ENCODE measurements at places on chromosomes 2 and 18. TPM values are rescaled to one million over a fixed set of nuclear protein-coding genes. Genes with fewer than 3 reads are reported as not detected.
A peak's percentile ranks its signal among the peaks of the same experiment; 100 is the strongest.

GRCh38 chr2:56522605-56523089 lies 338.9 kb downstream of the CCDC85A start:
- no peaks in the 10 kb centered on the region for H3K4me1 ChIP-seq
- no peaks in the 10 kb centered on the region for H3K36me3 ChIP-seq
- no peak for DNase-seq
- no peaks in the 10 kb centered on the region for H3K27me3 ChIP-seq

DNA sequence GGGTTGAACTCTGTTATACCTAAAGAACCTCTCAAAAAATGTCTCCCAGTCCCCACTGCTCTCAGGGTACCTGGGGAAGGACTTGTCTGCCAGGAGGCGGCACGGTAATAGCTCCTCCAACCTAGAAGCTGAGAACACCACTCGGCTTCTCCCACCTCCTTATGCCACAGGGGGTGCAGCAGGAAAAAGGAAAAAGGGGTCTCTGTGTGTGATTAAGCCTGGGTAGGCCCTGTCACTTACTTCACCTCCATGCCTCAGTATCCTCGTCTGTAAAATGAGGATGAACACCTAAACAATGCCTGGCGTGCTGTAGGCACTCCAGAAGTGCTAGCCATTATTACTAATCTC lies 76.6 kb downstream of the EMX1 start:
- H3K27me3 ChIP-seq: no peaks in the 10 kb centered on the region
- no peaks in the 10 kb centered on the region for H3K4me1 ChIP-seq
- no peak overlapping the region for H3K27ac ChIP-seq
- no peaks in the 10 kb centered on the region for H3K36me3 ChIP-seq
- H3K4me3 ChIP-seq: no peak overlapping the region
- peak; percentile 18 for DNase-seq

GRCh38 chr2:155424518-155424917 lies 726.0 kb downstream of the KCNJ3 start:
- no peak overlapping the region for H3K4me3 ChIP-seq
- H3K36me3 ChIP-seq: no peaks in the 10 kb centered on the region
- H3K27ac ChIP-seq: no peak overlapping the region
- H3K4me1 ChIP-seq: no peaks in the 10 kb centered on the region

- peak overlapping the region; percentile 70 for H3K27ac ChIP-seq
- H3K4me3 ChIP-seq: no peak overlapping the region
- no peaks in the 10 kb centered on the region for H3K36me3 ChIP-seq
These were observed 2.3 kb downstream of the KCNE4 start for GRCh38 chr2:223054193-223054781.

DNA sequence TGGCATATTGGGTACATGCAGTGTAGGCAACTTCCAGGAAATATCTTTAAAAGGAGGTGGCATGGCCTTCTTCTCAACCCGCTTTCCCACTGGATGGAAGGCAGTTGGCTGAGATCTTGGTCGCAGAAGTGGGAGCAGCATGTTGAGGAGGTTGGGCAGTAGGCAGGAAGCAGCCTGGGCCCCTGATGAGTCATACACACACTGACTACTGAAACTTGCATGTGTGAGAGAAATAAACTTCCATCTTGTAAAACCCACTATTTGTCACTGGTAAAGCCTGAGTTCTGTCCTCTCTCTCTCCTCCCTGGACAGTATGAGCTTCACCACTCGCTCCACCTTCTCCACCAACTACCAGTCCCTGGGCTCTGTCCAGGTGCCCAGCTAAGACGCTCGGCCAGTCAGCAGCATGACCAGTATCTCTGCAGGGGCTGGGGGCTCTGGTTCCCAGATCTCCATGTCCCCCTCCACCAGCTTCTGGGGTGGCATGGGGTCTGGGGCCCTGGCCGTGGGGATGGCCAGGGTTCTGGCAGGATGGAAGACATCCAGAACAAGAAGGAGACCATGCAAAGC lies 233.8 kb upstream of the SPRED2 start:
- no peaks in the 10 kb centered on the region for H3K27me3 ChIP-seq
- peak overlapping the region; percentile 93 for H3K27ac ChIP-seq
- no peaks in the 10 kb centered on the region for H3K36me3 ChIP-seq
- H3K4me1 ChIP-seq: peaks cover 52% of the 10 kb centered on the region
- H3K4me3 ChIP-seq: no peak overlapping the region

DNA sequence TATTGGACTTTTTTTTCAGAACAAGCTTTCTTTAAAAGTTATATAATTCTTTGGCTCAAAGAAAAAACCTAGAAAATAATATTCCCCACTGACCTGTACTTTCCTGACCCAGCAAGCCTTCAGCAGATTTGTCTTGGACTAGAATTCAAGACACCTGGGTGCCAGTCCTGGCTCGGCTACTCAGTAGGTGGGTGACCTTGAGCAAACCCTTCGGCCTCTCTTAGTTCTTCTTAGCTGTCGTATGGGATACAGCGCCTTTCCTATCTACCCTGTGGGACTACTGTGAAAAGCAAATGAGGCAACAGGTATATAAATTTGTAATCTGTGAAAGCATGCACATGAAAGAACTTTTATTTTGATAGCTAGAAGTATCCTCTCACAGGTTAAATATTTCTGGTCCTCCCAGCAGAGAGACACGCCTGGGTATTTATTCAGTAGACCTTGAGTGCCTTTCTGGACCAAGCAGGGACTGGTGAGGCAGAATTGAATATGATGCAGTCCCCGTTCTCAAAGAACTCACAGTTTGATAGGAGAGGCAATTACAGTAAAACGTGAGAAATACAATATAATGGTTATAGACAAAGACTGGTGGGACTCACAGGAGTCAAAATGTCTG lies 69.4 kb upstream of the EPAS1 start:
- H3K4me3 ChIP-seq: no peak overlapping the region
- no peaks in the 10 kb centered on the region for H3K36me3 ChIP-seq
- H3K4me1 ChIP-seq: peaks cover 12% of the 10 kb centered on the region
- no peak overlapping the region for H3K27ac ChIP-seq
- DNase-seq: no peak

- H3K4me3 ChIP-seq: no peak overlapping the region
- DNase-seq: no peak
- no peak overlapping the region for H3K27ac ChIP-seq
- H3K4me1 ChIP-seq: peaks cover 22% of the 10 kb centered on the region
These were observed 11.1 kb downstream of the CLUL1 start for GRCh38 chr18:607930-608329.

DNA sequence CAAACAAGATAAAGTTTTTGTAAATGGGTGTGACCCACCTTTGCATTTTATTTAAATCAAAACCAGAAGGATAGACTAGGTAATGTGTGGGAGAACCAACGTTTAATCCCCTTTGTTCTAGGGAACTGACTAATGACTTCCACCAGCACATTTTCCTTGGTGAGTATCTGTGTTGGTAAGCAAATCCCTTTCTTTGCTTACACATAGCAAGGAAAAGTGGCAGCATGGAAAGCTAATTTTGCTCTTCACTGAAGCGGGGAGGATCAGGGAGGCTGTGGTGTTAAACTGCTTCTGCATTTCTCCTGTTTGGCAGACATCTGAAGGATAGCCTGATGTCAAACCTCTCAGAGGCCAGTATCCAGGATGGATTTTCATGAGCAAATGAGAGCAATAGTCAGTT lies 331.1 kb downstream of the PTPRM start:
- H3K4me3 ChIP-seq: no peak overlapping the region
- H3K27ac ChIP-seq: no peak overlapping the region
- no peak for DNase-seq
- peaks cover 20% of the 10 kb centered on the region for H3K4me1 ChIP-seq
- H3K36me3 ChIP-seq: no peaks in the 10 kb centered on the region
- H3K27me3 ChIP-seq: no peaks in the 10 kb centered on the region

- peaks cover 52% of the 10 kb centered on the region for H3K36me3 ChIP-seq
- H3K27me3 ChIP-seq: no peaks in the 10 kb centered on the region
- H3K4me3 ChIP-seq: no peak overlapping the region
- no peaks in the 10 kb centered on the region for H3K4me1 ChIP-seq
- H3K27ac ChIP-seq: no peak overlapping the region
These were observed 53.1 kb downstream of the PRELID3A start for GRCh38 chr18:12460874-12461273.

DNA sequence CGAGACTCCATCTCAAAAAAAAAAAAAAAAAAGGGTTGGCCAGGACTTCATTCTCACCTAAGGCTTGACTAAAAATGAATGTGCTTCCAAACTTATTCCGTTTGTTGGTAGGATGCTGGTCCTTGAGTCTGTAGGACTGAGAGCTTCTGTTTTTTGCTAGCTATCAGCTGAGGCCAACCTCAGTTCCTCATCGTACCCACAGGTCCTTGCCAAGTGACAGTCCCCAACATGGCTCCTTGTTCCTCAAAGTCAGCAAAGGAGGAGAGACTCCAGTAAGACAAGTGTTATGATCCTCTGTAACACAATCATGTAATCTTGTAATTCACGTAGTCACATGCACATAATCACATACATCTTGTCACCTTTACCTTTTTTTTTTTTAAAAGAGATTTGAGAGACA lies 37.0 kb downstream of the HAUS1 start:
- no peaks in the 10 kb centered on the region for H3K27me3 ChIP-seq
- H3K36me3 ChIP-seq: no peaks in the 10 kb centered on the region
- DNase-seq: no peak
- no peak overlapping the region for H3K27ac ChIP-seq
- H3K4me3 ChIP-seq: no peak overlapping the region

GRCh38 chr2:159550231-159550630 lies 66.1 kb downstream of the BAZ2B start:
- no peaks in the 10 kb centered on the region for H3K36me3 ChIP-seq
- no peak for DNase-seq
- no peak overlapping the region for H3K4me3 ChIP-seq

DNA sequence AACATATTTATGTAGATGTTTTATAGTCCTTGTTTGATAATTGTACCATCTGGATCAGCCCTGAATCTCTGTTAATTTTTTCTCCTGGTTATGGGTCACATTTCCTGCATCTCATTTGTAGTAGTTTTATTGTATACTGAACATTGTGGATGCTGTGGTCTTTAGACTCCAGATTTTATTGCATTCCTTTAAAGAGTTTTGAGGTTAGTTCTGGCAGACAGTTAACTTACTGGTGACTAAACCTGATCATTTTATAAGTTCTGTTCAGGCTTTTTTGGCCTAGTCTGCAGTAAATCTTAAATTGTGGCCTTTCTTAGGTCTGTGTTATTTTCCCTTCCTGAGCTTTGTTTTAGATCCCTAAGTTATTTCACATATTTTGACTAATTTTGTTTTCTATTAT lies 84.3 kb downstream of the FANCL start:
- H3K27me3 ChIP-seq: no peaks in the 10 kb centered on the region
- no peak overlapping the region for H3K27ac ChIP-seq
- peaks cover 42% of the 10 kb centered on the region for H3K36me3 ChIP-seq
- DNase-seq: no peak
- H3K4me3 ChIP-seq: no peak overlapping the region

DNA sequence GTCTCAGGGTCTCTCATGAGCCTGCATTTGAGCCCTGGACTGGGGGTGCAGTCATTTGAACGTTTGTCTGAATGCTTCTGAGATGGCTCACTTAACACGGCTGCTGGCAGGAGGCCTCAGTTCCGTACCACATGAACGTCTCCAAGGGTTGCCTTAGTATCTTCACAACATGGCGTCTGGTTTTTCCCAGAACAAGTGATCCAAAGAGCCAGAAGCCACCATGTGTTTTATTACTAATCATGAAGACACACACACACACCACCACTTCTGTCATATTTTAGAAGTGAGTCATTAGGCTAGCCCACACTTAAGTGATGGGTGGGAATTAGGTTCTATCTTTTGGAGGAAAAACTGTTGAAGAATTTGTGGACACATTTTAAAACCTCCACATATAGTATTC lies 15.0 kb upstream of the MYO1B start:
- H3K27ac ChIP-seq: peak overlapping the region; percentile 74
- H3K36me3 ChIP-seq: no peaks in the 10 kb centered on the region
- no peaks in the 10 kb centered on the region for H3K27me3 ChIP-seq
- peak; percentile 79 for DNase-seq

DNA sequence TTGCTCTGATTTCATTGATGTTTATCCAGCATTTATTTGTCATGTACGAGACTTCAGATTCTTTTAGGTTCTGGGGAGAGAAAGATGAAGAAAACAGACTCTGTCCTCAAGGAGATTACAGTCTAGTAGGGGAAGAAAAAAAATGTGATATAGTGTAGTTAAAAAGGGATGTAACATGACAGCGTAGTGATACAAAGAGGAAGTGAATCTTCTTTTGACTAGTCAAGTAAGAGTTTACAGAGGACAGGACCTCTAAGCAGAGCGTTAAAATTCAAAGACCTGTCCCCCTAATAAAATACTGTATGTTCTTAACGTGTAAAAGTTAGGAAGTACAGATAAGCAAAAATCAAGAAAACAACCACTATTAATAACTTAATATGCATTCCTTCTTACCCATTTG lies 47.7 kb downstream of the NCOA1 start:
- no peak overlapping the region for H3K27ac ChIP-seq
- no peak overlapping the region for H3K4me3 ChIP-seq
- no peaks in the 10 kb centered on the region for H3K4me1 ChIP-seq
- H3K27me3 ChIP-seq: no peaks in the 10 kb centered on the region
- no peak for DNase-seq

DNA sequence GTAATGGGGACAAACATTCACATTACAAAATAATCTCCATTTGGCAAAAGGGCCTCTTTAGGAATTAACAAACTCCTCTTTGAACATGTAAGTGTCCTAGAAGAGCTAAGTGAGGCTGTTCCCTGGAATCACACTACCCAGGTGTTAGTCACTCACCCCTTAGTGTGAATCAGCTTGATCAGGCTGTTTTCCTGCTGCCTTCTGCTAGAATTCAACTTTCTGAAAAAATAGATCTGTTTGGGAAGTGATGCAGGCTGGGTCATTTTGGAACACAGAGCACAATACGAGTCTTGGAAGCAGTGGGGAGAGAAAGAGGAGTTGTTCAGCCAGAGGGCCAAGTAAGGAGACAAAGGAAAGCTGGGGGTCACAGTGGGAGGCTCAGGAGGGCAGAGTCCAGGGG lies 40.0 kb downstream of the TTC32 start:
- H3K27me3 ChIP-seq: no peaks in the 10 kb centered on the region
- H3K27ac ChIP-seq: no peak overlapping the region
- no peak for DNase-seq
- no peak overlapping the region for H3K4me3 ChIP-seq
- no peaks in the 10 kb centered on the region for H3K4me1 ChIP-seq

DNA sequence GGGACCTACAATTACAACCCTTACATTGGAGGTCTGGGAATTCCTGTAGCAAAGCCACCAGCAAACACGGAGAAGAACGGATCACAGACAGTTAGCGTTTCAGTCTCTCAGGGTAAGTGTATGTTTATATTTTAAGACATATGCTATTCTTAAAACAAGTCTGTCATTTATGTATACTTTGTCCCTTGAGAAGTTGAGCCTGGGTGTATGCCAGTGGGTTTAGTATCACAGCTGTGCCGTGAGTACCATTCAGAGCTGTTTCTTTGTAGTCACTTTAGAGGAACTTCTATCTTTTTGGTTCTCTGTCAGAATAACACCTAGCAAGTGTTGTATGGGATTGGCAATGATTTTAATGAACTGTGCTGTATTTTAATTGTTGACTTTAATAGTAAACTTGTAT lies 125.6 kb downstream of the BIRC6 start:
- DNase-seq: no peak
- no peak overlapping the region for H3K4me3 ChIP-seq
- H3K36me3 ChIP-seq: peaks cover 66% of the 10 kb centered on the region
- no peaks in the 10 kb centered on the region for H3K27me3 ChIP-seq

Gene FIGN
- total RNA-seq: 2.4 TPM

Gene RBMS1
- total RNA-seq: 79.2 TPM

Gene CCDC93
- total RNA-seq: 15.2 TPM

Gene PNO1
- total RNA-seq: 31.4 TPM

Gene TMEM182
- total RNA-seq: 3.7 TPM

Gene TAF4B
- 2.7 TPM for total RNA-seq

Gene ALPP
- total RNA-seq: 0.45 TPM
